ENCODE measurements at places on chromosomes 6 and 20.

DNA sequence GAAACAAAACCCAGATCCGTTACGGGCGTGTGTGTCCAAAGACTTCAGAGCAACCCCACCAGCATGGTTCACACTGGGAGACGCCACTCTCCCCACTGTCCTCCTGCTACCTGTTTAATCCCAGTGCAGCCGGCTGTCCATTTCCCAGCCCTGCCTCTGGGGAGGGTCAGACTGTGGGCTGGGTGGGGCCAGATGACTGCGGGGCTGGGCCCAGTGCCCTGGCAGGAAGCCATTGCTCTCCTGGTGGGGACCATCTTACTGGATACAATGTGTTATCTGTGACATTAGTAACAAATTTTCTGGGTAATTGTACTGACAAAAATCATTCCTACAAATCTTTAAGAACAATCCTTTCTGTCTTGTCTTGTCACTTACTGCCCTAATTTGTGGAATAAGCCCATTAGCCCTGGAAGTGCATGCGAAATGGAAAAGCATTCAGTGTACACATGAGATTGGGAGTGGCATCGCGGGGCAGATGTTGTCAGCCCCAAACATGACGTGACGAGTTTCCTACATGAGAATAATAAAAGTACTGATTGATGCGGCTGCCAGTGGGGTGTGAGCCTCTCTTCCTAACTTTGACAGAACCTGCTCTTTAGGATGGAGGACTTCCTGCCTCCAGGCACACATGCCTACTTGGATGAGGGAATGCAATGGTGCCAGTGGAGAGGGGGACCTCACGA, 37.9 kb upstream of the PCMTD2 start:
- DNase-seq: no peak
- H3K27ac ChIP-seq: no peak overlapping the region
- no peaks in the 10 kb centered on the region for H3K27me3 ChIP-seq
- no peak overlapping the region for H3K4me3 ChIP-seq
- no peaks in the 10 kb centered on the region for H3K36me3 ChIP-seq

DNA sequence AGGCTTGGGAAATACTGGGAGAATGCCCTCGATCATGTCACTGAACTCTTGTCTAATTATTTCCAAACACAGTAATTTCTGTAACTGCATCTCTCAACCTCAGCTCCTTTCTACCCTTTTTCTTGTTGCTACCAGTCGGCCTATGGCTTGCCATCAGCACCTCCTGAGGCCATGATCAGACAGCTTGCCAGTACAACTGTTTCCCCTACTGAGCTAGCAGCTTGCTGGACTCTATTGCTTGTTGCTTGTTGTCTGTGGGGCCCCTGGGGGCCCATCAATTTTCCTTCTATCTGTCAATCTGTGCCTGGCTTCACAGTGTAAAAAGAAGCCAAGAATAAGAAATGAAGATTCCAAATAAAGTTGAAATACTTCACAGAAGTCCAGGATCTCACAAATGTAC, 123.9 kb downstream of the OPN5 start:
- H3K4me3 ChIP-seq: no peak overlapping the region
- H3K36me3 ChIP-seq: no peaks in the 10 kb centered on the region
- H3K4me1 ChIP-seq: no peaks in the 10 kb centered on the region
- no peak overlapping the region for H3K27ac ChIP-seq
- H3K27me3 ChIP-seq: no peaks in the 10 kb centered on the region
- DNase-seq: no peak

DNA sequence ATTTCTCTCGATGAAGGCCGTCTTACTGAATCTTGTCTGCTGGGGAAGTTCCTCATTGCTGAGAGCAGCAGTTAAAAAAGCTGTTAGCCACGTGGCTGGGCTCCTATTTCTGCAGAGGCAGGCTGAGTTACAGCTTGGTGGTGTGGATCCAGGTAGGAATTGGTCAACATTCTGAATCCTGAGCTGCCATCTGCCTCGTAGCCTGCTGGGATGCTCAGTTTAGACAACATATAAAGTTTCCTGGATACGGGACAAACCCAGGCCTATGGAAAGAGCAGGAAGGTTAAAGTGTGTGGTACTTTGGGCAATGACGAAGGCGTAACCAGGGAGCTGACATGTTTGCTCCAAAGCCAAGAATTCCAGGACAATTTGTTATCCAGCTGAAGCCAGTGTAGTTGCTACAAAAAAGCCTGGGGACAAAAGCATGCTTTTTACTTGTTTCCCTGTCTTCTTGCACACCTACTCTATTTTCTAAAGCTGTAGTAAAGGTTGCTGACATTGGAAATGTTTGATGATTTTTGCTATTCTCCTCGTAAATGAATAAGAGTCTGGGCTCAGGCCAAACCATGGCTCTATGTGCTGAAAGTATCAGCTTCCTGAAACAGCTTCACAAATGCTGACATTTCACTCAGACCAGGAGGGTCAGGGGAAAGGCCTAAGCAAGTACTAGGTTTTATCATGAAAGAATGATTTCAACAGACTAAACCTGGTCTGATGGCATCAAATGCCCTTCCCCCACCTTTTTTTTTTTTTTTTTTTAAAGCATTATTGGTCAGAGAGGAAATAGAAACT, 12.4 kb upstream of the MYLK2 start:
- DNase-seq: no peak
- H3K27ac ChIP-seq: no peak overlapping the region
- H3K4me3 ChIP-seq: no peak overlapping the region
- no peaks in the 10 kb centered on the region for H3K4me1 ChIP-seq
- peaks cover 18% of the 10 kb centered on the region for H3K36me3 ChIP-seq

DNA sequence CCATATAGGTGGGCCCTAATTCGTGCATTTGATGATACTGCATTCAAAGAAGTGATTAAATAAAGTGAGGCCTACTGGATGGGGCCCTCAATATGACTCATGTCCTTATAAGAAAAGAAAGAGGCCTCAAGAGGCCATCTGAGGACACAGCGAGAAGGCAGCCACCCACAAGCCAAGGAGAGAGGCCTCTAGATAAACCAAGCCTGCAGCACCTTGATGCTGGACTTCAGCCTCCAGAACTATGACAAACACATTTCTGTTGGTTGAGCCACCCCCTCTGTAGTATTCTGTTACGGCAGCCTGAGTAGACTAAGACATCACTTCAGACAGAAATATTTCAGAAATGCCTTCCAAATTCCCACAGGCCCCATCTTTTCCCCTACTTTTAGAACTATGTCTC, 82.5 kb upstream of the PLEKHG1 start:
- DNase-seq: no peak
- no peaks in the 10 kb centered on the region for H3K27me3 ChIP-seq
- H3K4me3 ChIP-seq: no peak overlapping the region
- H3K4me1 ChIP-seq: no peaks in the 10 kb centered on the region
- H3K27ac ChIP-seq: no peak overlapping the region

DNA sequence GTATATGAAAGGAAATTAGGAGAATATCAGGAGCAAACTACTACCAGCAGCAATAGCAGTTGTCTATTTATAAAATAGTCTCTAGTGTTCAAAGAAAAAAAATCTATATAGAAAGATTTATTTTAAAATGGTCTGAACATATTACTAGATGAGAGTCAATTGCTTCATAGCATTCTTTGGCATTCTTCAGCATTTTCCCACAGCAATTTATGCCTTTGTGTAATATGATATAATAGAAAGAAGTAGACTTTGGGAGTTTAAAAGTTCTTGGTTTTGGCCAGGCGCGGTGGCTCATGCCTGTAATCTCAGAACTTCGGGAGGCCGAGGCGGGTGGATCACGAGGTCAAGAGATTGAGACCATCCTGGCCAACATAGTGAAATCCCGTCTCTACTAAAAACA, 157.0 kb upstream of the PLN start:
- no peak overlapping the region for H3K27ac ChIP-seq
- no peaks in the 10 kb centered on the region for H3K27me3 ChIP-seq
- H3K4me1 ChIP-seq: no peaks in the 10 kb centered on the region
- H3K4me3 ChIP-seq: no peak overlapping the region
- DNase-seq: no peak
- no peaks in the 10 kb centered on the region for H3K36me3 ChIP-seq

DNA sequence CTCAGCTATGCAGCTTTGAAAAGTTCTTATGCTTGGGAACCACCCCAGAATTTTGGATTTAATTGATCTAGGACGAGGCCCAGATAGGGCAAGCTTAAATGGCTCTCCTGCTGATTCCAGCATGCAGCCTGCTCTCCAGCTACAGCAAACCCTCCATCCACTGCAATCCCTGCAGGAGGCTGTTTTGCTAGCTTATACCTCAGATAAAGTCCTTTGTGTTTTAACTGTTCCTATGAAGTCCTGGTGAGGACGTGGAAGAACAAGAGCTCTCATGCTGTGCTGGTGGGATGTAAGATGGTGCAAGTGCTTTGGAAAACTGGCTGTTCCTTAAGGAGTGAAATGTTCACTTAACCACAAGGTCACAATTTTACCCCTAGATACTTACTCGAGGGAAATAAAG, 25.5 kb upstream of the NXT1 start:
- DNase-seq: no peak
- no peaks in the 10 kb centered on the region for H3K27me3 ChIP-seq
- no peak overlapping the region for H3K27ac ChIP-seq
- H3K4me3 ChIP-seq: no peak overlapping the region
- H3K36me3 ChIP-seq: no peaks in the 10 kb centered on the region

DNA sequence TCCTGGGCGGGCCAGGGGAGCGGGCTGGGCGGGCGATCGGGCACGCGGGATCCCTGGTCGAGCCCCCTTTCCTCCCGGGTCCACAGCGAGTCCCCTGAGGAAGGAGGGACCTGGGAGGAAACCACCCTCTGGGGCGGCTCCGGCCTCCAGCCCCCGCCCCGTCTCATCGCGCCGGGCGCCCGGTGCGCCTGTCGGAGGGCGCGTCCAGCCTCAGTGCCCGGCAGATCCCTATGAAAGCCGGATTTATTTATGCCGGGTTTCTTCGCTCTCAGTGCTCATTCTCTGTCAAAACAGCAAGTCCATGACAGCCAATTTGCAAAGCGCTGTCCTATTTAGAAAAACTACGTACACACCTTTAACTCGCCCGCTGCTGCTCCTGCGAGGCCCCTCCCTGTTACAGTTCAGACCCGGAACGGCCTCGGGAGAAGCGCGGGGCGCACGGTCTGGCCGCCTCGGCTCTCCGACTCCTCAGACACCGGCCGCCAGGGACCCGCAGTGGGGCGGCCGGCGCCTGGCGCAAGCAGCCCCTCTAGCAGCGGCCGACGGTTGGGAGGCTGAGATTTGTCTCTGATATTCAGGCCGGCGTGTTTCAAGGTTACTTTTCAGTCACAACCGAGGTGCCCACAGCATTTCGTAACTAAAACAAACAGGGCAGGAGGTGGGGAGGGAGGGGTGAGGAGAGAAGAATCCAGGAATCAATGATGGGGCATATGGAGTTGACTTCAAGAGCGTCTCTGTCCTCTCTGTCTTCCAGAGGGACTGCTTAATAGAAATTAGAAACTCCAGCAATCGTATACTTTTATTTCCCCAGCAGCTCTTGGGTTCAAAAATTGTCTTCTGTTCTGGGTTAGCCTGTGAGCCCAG, 782 bp upstream of the FOXA2 start:
- DNase-seq: no peak
- no peaks in the 10 kb centered on the region for H3K4me1 ChIP-seq
- no peak overlapping the region for H3K4me3 ChIP-seq
- peaks cover 76% of the 10 kb centered on the region for H3K27me3 ChIP-seq

DNA sequence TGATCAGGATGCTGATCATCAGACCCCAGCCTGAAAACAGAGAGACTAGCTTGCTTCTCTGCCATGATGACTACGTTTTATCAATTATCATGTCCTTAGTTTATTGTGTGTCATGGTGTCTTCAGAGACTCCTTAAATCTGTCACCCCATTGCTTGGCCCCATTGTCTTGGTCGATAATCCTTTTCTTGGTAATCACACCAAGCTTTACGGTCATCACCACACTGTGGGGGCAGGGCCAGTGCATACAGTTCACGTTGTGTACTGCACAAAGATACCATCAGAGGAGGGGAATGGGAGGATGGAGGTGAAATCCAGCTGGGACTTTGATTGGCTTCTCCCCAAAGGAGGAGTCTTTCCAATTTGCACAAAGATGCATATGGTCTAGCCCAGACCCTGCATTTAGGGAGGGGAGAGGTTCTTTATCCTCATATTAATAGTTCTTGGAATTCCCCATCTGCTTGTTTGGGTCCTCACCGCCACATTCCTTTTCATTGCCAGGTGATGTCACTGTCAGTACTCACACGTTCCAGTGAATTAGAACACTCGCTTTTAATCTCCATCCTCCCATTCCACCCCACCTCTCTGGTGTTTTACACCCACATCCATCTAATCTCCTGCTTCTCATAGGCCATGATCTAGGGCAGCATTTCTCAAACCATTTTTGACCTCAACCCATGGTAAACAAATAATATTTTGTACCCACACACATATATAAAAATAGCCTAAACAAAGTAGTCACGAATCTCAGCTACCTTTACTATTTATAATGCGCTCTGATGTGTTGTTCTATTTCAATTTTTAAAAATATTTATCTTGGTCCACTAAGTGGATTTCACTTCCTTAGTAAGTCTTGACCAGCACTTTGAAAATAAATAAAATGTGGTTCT, 5.7 kb downstream of the ETV7 start:
- no peaks in the 10 kb centered on the region for H3K4me1 ChIP-seq
- H3K27me3 ChIP-seq: peaks cover 13% of the 10 kb centered on the region
- no peak overlapping the region for H3K4me3 ChIP-seq
- H3K27ac ChIP-seq: no peak overlapping the region
- peak; percentile 72 for DNase-seq

GRCh38 chr6:118780668-118781067, 113.3 kb upstream of the ASF1A start:
- peaks cover 9% of the 10 kb centered on the region for H3K4me1 ChIP-seq
- no peaks in the 10 kb centered on the region for H3K36me3 ChIP-seq
- H3K4me3 ChIP-seq: no peak overlapping the region
- DNase-seq: no peak
- H3K27ac ChIP-seq: no peak overlapping the region

- H3K27ac ChIP-seq: no peak overlapping the region
- no peaks in the 10 kb centered on the region for H3K4me1 ChIP-seq
- H3K4me3 ChIP-seq: no peak overlapping the region
- peak; percentile 15 for DNase-seq
Observed at GRCh38 chr6:13099771-13100170, 228.6 kb downstream of the TBC1D7 start.

- H3K27ac ChIP-seq: no peak overlapping the region
- no peak overlapping the region for H3K4me3 ChIP-seq
- DNase-seq: no peak
- no peaks in the 10 kb centered on the region for H3K4me1 ChIP-seq
Observed at GRCh38 chr6:114291428-114291827, 51.4 kb downstream of the HS3ST5 start.

- no peaks in the 10 kb centered on the region for H3K27me3 ChIP-seq
- no peak overlapping the region for H3K4me3 ChIP-seq
- H3K36me3 ChIP-seq: no peaks in the 10 kb centered on the region
- H3K27ac ChIP-seq: no peak overlapping the region
- no peaks in the 10 kb centered on the region for H3K4me1 ChIP-seq
- DNase-seq: peak; percentile 57
Observed at GRCh38 chr6:51855310-51856082, 231.9 kb downstream of the PKHD1 start.

All from trophoblast cell (in vitro differentiated cells and primary cell).